Activated CD4-positive, alpha-beta T cell treated with anti-CD3 and anti-CD28 coated beads, Interleukin-2, amount 10 ng/mL, durations not matched to agents 7 days and 5 days (primary cell): ENCODE measurements at places on chromosomes 4 and X. TPM values are rescaled to one million over a fixed set of nuclear protein-coding genes. Genes with fewer than 3 reads are reported as not detected.

TCEAL9 gene
- not detected for total RNA-seq

CXCL3 gene
- not detected for total RNA-seq

RBMX gene
- 316 TPM for total RNA-seq

SHOX gene
- total RNA-seq, result not detected

SSX4B gene
- total RNA-seq, result not detected

TBX22 gene
- not detected for total RNA-seq

CDKL2 gene
- total RNA-seq, result 0.74 TPM

ZFP92 gene
- total RNA-seq, result 0.60 TPM

CSAG3 gene
- total RNA-seq, result 0.62 TPM

SLC9B1 gene
- total RNA-seq, result 1.9 TPM

CXCL5 gene
- not detected for total RNA-seq

SATL1 gene
- not detected for total RNA-seq

TSPAN7 gene
- total RNA-seq, result 0.12 TPM

ZCCHC12 gene
- total RNA-seq, result not detected
